Stimulated activated CD4-positive, alpha-beta T cell treated with anti-CD3 and anti-CD28 coated beads, TNF-alpha, amount 100 ng/mL, for 4 hours (primary cell): ENCODE measurements at places on chromosomes 11 and 22.

- no peak for DNase-seq
Observed at GRCh38 chr11:128116447-128116846, 470.9 kb downstream of the ETS1 start.

DNA sequence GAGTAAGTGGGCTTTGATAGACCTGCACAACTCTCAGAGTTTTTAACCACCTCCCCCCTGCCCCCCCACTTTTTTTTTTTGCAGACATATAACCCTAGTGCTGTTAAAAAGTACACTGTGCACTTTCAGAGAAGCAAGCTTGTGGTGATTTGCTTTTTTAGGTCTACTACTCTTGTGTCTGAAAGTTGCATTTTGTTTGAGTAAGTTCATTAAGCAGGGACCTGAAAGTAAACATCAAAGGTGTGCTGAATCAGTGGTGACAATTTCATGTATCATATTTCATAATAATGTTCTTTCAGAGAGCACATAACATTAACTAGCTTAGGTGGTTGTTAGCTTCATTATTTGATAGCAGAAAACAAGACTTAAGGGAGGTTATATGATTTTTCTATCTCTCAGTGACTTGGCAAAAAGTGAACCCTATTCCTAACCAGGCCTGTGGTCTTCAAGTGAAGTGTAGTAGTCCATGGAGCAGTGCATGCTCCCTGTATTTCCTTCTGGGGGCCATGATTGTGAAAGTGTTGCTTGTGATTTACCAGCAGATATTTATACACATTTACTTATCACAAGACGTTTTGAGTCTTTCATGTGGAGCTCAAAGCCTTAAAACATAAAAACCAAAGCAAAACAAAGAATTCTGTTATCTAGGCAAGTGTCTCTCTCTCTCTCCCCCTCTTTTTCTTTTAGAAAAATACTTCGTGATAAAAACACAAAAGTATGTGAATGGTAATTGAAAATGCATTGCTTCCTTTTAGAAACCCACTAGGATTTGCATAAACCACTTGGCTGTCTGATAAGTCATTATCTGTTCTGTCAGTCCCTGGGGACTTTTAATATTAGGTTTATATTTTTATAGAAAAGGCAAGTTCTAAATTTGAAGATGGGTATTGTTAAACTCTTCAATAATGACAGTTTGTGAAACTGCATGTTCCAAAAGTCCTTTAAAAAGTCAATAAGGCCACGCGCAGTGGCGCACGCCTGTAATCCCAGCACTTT is 7.5 kb upstream of the RAG2 start:
- no peak for DNase-seq

DNA sequence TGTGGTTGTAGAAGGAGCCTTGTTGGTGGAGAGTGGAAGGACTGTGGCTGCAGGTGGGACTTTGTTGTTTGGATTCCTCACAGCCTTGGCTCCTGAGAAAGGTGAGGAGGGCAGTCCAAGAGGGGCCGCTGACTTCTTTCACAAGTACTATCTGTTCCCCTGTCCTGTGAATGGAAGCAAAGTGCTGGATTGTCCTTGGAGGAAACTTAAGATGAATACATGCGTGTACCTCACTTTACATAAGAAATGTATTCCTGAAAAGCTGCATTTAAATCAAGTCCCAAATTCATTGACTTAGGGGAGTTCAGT is 2.4 kb downstream of the FUT4 start:
- DNase-seq = no peak

DNA sequence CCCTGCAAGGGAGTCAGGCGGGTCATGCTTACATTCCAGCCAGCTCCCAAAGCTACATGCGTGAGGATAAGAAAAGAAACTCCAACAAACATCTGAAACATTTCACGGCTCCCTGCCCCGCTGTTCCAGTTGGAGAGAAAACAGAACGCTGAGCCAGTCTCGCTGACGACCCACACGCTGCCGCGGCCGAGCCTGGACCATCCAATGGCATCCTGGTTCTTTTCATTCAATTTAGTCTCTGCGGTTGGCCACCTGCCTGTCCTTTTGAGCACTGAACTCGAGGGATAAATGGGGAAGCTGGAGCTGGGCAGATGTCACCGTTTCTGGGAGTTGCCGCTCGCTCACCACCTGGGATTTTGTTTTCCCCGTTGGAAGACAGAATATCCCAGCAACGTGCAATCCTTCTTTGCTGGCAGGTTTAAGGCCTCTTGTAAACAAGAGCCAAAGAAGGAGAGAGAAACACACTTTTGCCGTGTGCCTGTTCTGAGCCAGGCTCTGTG is 45.3 kb upstream of the SHISAL1 start:
- no peak for DNase-seq

DNA sequence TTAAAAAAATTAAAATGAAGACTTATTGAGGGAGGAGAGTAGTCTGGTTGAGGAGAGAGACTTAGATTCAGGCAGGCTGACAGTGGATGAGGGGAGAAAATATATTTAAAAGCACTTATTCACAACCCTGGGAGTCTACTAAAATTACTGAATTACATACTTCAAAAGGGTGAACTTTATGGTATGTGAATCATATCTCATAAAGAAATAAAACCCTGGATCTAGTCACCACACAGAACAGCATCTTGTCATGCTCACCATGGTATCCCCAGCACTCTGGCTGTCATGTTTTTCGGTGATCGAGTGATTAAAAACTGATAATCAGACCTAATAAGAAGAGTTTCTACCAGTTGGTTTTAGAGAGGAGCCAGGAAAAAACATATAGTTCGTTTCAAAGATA is 11.0 kb downstream of the TEAD1 start:
- DNase-seq = no peak

- DNase-seq = no peak
Observed at GRCh38 chr11:72719551-72719950, 32.7 kb downstream of the ARAP1 start.

GRCh38 chr11:134036492-134037045 is 32.3 kb upstream of the JAM3 start:
- DNase-seq = no peak

GRCh38 chr11:133477251-133477625 is 55.1 kb downstream of the OPCML start:
- DNase-seq = no peak

DNA sequence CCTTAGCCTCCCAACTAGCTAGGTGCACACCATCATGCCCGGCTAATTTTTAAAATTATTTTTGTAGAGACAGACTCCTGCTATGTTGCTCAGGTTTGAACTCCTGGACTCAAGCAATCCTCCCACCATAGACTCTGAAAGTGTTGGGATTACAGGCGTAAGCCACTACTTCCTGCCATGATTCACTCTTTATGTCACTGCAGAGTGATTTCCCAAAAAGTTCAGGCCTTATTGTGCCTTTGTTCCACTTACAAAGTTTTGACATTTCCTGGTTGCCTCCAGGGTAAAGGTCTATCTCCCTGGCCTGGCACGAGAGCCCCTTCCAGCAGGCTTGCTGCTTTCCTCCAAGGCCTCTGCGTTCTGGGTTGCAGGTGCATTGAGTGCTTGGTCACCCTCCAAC is 44.6 kb upstream of the RIC3 start:
- no peak for DNase-seq

DNA sequence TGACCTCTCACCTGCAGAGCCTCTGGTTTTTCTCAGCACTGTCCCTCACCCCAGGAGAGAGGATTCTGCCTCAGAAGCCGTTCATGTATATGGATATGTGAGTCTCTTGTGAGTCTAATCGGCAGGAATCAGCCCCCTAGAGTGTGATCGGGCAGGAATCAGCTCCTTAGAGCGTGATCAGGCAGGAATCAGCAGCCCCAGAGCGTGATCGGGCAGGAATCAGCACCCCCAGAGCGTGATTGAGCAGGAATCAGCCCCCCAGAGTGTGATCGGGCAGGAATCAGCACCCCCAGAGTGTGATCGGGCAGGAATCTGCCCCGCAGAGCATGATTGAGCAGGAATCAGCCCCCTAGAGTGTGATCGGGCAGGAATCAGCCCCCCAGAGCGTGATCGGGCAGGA is 80.0 kb upstream of the EIF3D start:
- DNase-seq = no peak

GRCh38 chr11:55572548-55572947 is 620 bp downstream of the OR4C16 start:
- DNase-seq = no peak

GRCh38 chr22:17047656-17048055 is 37.1 kb upstream of the IL17RA start:
- no peak for DNase-seq

DNA sequence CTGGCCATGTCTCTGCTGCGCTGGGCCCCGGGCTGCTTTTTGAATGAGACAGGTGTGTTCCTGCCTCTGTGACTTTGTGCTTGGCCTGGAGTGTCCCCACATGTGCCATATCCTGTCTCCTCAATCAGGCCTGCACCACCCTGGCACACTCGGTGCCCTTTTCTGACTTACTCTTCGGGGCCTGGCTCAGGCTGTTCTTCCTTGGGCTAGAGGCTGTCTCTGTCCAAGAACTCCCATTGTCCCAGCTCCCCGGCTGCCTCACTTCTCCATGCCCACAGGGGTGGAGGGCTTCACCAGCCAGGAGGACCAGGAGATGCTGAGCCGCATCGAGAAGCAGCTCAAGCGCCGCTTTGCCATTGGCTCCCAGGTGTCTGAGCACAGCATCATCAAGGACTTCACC is 23.0 kb downstream of the MCM5 start:
- no peak for DNase-seq

GRCh38 chr11:130161441-130162145 is 2.0 kb downstream of the ST14 start:
- DNase-seq = no peak

DNA sequence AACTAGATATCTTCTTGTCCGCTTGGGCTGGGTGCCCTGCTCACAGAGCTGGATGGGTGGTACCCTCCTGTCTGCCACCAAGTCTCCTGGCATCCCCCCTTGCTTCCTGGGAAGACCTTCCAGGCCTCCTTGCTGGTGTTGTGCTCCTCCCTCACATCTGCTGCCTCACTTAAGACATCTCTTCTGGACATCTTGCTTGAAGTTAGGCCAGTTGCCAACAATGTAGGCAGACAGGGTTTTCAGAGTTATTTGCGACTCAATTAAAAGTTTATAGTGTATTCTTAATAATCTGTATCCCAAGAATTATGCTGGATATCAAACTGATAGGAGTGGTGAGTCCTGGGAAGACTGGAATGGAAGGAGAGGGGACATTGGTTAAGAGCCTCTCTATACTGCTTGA is 64.0 kb upstream of the TNRC6B start:
- DNase-seq = no peak

DNA sequence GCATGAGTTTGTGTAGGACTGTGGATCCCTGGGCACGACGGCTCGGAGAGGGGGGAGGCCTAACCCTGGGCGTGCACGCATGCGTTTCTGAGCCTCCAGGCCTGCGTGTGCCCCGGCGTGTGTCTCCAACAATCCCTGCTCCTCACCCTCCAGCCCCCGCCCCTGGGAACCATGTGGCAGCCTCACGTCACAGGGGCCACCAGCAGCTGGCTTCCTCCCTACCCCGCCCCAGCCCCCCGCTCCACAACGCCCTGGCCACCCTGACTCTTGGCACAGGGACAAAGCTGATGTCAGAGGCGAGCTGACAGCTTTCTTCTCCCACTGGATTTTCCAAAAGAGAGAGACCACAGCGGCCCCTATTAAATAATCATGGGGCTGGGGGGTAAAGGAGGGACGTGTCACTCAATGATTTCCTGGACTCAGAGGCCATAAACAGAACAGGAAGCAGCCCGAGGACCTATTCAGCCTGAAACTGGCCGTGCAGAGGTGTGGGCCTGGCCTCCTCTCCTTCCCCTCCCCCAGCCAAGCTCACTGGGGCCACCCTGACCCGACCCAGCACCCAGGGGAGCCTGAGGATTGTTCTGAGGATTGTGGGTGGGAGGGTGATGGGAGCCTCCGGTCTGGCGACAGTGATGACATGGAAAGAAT is 6.8 kb upstream of the LIF start:
- DNase-seq = no peak

DNA sequence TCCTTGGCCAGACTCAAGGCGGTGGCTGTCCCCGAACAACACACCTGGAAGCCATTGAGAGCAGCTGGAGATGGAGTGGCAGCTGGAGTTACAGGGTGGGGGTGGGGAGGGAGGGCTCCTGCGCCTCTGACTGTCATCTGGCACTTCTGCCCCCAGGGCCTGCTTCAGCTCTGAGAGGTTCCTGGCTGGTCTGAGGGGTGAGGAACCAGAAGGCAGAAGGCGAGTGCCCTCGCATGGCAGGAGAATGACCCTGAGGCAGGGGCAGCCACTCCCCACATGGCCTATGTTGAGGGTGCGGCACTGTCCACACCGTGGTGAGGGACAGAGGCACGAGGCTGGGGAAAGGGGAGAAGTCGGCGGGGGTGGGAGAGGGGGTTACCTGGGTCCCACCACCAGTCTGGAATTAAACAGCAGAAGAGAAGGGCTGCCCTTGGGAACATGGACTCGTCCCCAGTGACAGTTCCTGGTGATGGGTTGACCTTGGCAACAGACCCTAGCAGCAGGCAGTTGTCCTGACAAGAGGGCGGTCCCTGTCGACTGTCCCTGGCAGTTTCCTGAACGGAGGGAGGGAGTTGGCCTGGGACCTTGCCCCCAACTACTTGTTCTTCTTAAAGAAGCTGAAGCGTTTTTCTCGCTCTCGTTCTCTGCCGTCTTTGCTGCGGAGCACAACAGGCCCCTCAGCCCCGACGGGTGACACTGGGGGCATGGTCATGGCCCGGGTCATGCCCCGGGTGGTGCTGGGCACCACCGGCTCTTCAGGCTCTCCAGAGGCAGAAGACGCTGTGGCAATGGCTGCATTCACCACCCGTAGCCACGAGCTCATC is 7.8 kb upstream of the RBM4B start:
- DNase-seq = no peak

GRCh38 chr11:86511086-86511551 is 136.4 kb downstream of the CCDC81 start:
- DNase-seq = no peak

GRCh38 chr11:122207505-122207904 is 91.5 kb upstream of the BLID start:
- DNase-seq = no peak

GRCh38 chr11:64248578-64248977 is 1.8 kb upstream of the PPP1R14B start:
- DNase-seq = no peak

DNA sequence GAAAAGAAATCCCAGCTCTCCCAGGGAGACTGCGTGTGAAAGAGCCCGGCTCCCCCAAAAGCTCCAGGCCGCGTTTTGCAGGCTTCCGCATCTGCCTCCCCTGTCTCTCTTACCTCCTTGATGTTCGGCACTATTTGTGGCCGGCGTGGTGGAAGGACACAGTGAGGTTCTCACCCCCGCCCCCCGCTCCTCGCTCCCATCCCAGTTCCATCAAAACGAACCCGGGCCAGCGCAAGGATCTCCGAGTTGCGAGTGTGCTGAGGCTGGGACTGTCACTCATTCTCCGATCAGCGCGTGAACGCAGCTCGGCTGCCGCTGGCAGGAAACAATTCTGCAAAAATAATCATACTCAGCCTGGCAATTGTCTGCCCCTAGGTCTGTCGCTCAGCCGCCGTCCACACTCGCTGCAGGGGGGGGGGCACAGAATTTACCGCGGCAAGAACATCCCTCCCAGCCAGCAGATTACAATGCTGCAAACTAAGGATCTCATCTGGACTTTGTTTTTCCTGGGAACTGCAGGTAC is at the start of gene NCAM1:
Gene NCAM1 (plus strand): TSS at position 275 of the 523 bp plus-strand sequence.
- no peak for DNase-seq

- DNase-seq = no peak
Observed at GRCh38 chr11:82959987-82960778, 58.6 kb downstream of the DDIAS start.

GRCh38 chr11:91872243-91872642 is 352.4 kb upstream of the FAT3 start:
- no peak for DNase-seq
